Iris pigment epithelial cell (primary cell): ENCODE measurements at places on chromosomes 3 and 15.

- DNase-seq, result no peak
Measured at GRCh38 chr3:100759950-100760349, 50.7 kb downstream of the TFG start.

GRCh38 chr3:99624496-99625236 is 13.7 kb upstream of the COL8A1 start:
- DNase-seq, result no peak

DNA sequence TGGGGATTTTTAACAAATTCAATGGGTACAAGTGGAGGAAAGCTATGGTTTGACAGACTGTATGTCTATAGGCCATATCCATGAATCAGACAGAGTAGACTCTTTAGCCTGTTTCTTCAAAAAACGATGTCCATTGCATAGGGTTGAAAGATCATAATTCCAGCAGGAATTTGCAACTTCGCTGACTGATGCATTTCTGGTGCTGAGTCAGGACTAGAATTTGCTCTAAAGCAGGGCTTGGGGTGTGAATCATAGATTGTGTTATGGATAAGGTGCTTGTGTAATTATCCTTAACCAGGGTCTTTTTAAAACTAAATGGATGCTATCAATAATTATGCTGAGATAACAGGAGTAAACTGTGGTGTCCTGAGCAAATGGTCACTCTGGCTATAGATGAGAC is 200.4 kb upstream of the TBC1D5 start:
- peak; percentile 9 for DNase-seq

GRCh38 chr3:134345202-134345601 is 29.0 kb downstream of the AMOTL2 start:
- no peak for DNase-seq

DNA sequence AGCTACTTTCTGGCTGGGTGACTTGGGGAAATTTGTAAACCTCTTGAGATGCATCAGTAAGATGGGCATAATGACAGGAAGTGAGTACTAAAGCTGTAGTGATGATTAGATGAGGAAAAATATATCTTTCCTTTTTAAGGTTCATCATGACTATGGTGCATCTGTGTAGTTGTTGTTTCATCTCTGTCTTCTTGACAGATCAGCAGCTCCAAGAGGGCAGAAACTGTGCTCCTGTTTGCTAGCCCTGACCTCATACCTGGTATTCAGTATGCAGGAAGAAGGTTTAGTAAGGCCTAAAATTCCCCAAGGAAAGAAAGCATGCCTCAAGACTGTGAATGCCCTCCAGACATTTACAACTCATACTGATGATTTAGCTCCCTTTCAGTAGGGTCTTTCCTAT is 82.5 kb upstream of the PSMD6 start:
- no peak for DNase-seq

GRCh38 chr15:89101302-89102193 is 13.3 kb downstream of the ABHD2 start:
- peak; percentile 99 for DNase-seq

- DNase-seq, result no peak
Measured at GRCh38 chr3:25655659-25656058, 9.0 kb downstream of the TOP2B start.

DNA sequence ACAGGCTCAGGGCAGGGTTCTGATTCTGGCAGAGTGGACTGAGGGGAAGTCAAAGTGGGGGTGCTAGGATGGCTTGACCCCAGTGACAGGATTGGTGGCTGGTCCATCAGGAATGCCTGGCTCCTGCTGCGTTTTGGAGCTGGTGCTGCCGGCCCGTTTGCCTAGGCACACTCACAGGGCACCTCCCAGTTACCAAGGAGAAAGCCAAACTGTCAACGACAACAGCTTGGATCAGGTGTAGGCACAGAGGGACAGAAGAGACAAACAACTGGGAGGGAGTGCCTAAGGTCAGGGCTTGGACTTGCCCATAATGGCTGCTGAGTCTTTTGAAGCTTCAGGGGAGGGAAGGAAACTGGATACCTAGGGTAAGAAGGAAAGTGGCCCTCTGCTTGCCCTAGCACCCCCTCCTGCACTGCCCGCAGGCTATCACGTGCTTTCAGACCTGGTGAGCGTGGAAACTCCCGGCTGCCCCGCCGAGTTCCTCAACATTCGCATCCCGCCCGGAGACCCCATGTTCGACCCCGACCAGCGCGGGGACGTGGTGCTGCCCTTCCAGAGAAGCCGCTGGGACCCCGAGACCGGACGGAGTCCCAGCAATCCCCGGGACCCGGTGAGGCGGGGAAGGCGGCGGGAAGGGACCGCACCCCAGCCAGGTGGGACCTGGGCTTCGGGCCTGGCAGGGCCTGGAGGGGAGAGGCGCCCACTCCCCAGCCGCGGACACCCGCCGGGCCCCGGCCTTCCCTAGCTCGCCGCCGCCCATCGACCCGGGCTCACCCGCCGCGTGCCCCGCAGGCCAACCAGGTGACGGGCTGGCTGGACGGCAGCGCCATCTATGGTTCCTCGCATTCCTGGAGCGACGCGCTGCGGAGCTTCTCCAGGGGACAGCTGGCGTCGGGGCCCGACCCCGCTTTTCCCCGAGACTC is 5.1 kb downstream of the DUOX1 start:
- no peak for DNase-seq

DNA sequence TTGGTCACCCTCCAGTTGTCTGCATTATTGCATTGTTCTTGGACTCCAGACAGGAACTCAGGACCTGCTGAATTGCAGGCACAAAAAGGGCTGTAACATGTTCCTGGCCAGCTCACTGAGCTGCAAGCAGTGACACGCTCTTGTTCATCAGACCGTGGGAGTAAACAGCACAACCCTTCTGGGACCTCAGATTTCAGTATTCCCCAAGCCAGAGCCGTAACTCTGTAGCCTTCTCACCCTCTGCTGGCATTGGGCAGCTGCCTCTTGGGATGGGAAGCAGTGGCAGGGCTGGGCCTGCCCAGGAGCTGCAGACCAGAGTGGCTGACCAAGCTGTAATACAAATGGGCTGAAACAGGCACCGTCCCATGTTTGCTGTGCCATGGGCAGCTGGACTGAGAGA is 607.1 kb upstream of the BCHE start:
- no peak for DNase-seq

GRCh38 chr3:144524531-144524930 is 552.9 kb downstream of the DIPK2A start:
- no peak for DNase-seq

DNA sequence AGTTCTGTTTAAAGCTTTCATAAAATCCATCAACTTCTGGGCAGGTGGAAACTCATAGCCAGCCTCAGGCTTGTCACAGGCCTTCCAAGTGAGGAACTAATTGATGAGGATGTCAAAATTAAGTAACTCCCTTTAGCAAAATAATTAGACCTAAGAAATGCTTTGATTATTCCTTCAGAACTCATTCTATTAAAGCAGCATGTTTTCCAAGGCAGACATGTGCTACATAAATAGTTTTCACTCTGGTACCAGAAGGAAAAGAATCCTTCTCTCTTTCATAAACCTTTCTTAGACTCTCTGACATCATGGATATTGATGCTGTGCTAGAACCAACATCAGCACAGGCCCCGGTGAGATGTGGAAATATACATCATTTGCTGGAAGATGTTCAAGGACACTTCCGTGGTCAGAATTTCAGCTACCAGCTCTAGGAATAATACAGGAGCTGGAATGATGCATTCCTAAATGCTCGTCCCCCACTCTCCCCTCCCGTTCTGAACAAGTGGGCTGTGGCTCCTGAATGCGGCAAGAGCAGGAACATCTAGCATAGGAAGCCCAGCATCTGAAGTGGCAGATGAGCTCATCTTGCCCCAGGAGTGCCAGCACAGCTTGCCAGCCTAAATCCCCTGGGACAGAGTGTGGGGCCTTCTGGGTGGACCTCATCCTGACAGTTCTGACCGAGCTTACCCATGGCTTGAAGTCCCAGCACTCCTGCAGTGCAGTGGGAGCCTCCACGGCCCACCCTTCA is 82.4 kb downstream of the WWTR1 start:
- DNase-seq, result peak; percentile 94

DNA sequence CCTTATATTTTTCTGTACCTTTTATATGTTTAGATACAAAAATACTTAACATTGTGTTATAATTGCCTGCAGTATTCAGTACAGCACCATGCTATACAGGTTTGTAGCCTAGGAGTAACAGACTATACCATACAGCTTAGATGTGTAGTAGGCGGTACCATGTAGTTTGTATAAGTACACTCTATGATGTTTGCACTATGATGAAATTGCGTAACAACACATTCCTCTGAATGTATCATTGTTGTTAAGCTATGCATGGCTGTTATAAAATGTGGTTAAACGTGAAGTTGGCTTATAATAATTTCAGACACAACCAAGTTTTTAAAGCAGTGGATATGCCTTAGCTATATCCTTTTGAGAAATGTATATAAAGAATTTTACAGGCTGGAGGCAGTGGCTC is 328.3 kb downstream of the PLCL2 start:
- peak; percentile 70 for DNase-seq

DNA sequence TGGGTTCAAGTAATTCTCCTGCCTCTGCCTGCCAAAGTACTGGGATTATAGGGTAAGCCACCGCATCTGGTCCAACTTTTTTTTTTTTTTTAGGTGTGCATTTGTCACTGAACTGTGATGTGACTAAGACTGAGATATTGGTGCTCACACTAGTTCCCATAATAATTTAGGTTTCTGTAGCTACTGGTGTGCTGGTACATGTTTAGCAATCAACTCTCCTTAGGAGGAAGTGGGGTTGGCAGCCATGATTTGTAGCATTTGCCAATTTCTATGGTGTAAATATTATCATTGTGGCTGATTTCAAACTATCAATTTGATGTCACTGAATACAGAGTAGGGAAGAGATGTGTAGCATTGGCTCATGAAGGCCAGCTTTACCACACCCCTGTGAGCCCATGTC is 372.7 kb downstream of the EDEM1 start:
- DNase-seq, result no peak

DNA sequence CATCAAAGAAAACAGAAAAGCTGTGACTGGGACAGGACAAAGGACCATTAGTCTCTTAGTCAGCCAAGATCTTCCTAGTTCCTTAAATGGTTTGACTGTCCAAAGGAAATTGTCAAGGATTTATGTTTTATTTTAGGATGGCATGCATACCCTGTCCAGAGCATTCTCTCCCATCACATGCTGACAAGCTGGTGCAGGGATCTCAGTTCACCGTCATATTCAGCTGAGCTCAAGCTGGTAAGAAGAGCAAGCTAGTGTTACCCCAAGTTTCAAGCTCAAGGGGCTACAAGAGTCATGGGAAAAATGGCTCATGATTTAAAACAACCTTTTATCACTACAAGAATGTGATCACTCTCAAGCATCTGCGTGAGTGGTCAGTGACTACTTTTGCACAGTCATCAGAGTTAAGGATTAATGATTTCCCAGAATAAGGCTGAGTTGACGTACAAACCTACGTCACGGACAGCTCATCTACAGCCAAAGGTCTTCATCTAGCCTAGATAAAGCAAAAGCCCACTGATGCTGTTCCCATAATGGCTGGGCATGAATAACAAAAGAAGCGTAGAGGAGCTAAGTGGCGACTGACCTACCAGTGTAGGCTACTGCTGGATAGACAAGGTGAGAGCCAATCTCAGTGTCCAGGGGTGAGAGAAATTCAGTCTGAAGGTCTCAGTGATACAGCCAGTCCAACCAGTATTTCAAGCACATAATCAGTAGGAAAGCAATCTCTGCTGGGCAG is 157.5 kb downstream of the GABRB3 start:
- DNase-seq, result no peak

DNA sequence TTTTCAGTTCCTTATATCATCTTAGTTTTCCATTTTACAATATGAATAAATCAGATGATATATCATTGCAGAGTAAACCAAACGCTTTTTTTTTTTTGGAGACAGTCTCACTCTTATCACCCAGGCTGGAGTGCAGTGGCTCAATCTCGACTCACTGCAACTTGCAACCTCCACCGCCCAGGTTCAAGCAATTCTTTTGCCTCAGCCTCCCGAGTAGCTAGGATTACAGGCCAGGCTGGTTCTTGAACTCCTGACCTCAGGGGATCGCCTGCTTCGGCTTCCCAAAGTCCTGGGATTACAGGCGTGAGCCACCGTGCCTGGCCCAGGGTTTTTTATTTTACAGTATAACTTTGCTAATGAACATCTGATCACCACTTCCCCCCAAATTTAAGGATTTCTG is 5.9 kb upstream of the EBLN2 start:
- no peak for DNase-seq

DNA sequence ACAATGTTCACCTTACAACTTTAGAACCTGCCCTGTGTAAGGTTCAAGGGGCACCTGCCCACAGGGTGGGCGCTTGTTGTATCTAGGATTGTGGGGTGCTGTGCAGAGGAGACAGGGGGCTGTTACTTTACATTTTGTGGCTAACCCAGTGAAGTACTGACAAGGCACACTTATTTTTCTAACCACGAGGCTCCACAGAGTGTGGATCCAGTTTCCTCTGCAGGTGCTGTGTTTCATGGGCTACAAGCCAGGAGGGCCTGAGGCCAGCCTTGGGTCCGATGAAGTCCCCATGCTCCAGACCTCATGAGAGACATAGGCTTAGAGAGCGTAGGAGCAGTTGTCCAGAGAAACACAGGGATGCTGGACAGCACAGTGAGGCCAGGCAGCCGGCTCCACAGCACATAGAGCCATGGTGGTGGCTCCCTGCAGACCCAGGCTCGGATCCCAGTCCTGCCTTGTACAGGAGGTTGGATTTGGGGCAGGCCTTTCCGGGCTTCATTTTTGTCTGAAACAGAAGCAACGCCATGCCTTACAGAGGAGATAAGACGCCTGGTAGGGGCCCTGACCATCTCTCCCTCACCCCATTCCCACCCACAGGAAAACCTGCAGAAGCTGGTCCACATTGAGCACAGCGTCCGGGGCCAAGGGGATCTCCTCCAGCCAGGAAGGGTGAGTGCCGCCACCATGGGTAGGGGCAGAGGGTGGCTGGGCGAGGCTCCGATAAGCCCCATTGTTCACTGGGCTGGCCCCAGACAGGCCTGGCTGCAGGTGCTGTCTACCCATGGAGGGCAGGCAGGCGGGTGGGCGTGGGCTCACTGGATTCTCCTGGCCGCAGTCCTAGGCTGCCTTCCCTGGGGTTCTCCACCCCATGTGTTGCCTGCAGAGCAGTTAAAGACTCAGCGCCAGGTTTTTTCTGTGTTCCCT is 40.1 kb upstream of the NR2C2 start:
- no peak for DNase-seq

DNA sequence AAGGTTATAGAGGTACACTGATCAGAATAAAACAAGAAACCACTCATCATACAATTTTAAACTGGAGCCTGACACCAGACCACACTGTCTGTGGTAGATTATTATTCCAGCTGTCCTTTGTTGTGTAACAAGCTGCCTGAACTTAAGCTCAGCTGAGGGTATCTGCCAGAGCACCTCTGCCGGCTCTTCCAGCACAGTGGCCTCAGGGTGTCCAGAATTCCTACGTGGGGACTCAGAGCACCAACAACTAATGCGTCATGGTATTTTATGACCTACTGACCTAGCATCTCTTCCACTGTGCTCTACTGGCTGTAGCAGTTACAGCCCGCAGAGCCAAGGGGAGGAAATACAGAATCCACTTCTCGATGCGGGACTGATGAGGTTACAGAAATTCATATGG is 15.6 kb upstream of the RAF1 start:
- peak; percentile 91 for DNase-seq

- peak; percentile 52 for DNase-seq
Measured at GRCh38 chr15:89760303-89761008, 9.4 kb upstream of the MESP1 start.
